Activated T-cell treated with anti-CD3 and anti-CD28 coated beads for 1 hour (primary cell): ENCODE measurements at places on chromosomes 13 and 19.

- no peak for DNase-seq
These were observed 2.6 kb upstream of the CLC start for GRCh38 chr19:39740395-39740794.

DNA sequence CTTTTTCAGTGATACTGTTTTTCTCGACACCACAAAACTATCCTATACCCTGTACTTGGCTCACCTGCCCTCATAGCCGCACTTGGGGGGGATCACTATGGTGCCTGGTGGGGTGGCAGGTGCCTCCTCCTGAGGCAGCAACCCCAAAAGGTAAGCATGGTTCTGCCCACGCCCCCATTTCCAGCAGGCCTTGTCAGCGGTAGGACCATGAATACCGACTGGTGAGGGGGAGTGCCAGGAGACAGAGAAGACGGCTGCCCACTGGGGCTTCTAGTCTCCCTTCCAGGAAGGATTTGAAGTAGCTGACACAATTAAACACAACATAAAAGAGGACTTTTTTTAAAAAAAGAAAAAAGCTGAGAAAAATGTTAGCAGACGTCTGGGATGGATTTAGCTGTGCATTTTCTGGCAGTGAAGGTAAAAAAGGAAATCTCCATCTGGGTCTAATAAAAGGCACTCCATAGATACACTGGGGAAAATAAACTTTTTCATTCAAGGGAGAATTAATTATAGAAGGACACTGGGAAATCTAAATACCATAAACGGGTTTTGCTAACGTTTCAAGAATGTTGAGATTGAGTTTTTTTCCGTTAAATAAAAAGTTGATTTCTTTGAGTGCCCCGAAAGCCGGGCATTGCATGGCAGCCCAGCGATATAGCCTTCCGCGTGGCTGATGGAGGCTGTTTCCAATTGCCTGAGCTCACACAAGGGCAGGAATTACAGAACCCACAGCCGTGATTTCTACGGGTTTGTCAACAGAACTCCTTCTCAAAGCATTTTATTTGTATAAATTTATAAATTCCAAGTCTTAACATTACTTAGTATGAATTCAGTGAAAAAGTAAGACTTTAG, 45.1 kb downstream of the ATP11A start:
- DNase-seq: no peak

- DNase-seq: no peak
These were observed 20.2 kb upstream of the CD70 start for GRCh38 chr19:6610934-6611852.

GRCh38 chr13:43303033-43303729, 279.8 kb downstream of the DNAJC15 start:
- DNase-seq: no peak

DNA sequence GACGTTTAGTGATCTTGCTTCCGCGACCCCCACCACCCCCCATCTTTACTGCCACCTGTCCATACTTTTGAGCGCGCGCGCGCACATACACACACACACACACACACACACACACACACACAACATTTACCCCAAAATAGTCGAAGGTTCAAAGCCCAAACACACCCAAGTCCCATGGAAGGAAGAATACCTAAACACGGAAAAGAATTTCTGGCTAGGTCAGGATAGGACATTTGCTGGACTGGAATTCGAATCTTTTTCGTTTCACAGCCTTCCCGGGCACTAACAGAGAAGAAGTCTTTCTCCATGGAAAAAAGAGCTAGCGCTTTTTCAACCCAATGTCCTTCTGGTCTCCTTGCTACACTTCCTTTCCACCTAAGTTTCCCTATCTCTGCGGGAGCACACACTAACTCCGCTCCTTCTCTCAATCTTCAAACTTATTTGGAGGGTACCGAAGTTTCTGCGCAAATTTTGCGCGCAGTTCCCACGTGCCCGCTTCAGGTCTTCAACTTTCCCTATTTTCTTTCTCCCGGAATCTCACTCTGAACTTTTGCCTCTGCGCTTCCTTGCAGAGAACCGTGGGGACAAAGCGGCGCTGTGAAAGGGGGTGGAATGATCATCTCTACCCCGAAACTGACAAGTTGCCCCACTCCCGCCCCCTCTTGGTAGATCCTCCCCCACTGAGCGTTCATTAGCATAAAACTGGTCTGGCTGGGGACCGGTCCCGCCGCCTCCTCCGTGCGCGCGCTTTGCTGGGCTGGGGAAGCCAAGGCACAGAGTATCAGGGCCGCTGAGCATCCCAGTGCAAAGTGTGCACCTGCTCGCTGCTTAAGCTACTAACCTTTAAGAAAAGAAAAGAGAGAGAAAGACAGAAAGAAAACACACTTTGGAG, 2.7 kb downstream of the DACH1 start:
- DNase-seq: no peak

DNA sequence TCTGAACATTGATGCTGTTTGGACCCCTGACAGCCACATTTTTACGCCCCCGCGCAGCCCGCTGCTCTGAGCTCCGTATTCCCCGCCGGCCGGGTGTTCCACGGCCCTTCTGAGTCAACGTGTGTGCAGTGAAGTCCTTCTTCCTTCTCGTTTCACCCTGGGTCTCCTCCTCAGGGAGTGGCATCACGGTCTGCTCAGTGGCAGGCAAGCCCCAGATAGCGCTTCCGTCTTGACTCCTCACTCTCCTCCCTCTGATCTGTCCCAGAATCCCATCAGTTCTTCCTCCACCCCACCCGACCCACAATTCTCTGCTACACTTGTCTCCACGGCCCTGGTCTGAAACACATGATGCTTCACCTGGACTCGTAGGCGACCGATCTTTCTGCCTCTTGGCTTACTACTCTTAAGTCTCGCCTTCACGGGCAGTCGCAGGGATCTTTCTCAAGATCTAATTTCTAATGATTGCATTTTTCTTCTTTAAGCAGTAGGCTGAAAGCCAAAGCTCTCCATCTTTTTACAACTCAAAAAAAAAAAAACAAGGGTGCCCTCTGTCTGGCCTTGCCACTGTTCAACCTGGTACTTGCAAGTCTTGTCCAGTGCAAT, 33.9 kb downstream of the CCNE1 start:
- DNase-seq: no peak

DNA sequence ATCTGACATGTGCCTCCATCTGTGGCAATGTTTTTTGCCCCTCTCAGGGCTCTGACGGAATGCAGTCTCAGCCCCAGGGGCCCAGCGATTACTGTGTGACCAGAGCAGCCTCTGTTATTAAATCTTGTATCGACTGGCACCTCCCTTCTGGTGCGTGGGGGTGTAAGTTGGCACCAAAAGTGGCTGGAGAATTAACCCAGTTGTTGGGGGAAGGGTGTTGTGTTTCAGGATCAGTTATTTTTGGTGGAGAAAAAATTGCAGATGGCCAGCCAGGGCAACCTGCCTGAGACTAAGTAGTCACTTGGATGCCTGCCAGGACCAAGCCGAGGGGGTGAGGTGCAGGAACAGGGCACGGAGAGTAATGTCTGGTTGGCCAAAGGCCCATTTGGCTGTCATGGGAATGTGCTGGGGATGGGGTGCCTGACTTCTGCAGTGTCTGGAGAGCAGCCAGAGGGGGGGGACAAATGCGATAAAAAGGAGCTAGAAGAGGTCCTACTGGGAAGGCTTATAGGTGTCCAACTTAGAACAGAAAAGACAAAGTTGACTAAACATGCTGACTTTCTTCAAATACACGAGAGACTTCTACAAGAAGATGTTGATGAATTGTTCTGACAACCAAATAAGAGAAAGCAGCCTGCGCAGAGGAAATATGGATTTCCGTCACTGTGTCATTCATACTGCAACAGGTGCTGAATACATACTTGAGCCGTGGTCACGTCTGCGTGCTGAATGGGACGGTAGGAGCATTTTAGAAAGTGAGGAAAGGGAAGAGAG, 69.8 kb downstream of the SIAH3 start:
- DNase-seq: no peak

DNA sequence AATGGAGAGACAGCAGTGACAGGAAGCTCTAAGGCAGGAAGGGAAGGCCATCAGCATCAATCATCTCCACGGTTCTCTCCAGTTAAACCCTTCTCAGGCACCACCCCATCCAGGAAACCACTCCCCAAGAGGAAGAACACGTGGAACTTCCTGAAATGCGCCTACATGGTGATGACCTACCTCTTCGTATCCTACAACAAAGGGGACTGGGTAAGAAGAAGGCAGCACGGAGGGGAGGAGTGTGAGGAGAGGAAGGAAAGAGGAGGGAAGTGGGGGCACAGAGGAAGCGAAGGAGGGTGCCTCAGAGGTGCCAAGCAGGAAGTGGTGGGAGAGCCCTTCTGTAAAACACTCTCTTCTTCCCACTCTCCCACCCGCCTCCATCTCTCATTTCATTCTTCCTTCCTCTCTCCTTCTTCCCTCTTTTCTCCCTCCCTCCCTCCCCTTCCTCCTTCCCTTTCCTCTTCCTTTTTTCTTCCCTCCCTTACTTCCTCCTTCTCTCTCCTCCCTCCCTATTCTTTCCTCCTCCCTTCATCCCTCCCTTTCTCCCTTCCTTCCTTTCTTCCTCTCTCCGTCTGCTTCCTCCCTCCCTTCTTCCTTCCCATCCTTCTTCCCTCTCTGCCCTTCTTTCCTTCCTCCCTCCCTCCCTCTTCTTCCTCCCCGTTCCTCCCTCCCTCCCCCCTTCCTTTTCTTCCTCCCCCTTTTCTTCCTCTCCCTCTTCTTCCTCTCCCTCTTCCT, 12.6 kb downstream of the ZSCAN5A start:
- DNase-seq: no peak

DNA sequence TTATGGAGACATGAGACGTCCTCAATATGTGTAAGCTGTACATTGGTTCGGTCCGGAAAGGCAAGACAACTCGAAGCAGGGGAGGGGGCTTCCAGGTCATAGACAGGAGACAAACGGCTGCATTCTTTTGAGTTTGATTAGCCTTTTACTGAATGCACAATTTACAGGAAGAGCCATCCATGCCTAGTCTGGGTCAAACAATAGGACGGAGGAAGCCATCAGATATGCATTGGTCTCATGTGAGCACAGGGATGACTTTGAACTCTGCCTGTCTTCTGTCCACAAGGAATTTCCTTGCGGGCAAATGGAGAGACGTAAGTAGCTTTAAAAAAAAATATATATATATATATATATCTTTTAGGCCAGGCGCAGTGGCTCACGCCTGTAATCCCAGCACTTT, 1.9 kb upstream of the CCNP start:
- no peak for DNase-seq

DNA sequence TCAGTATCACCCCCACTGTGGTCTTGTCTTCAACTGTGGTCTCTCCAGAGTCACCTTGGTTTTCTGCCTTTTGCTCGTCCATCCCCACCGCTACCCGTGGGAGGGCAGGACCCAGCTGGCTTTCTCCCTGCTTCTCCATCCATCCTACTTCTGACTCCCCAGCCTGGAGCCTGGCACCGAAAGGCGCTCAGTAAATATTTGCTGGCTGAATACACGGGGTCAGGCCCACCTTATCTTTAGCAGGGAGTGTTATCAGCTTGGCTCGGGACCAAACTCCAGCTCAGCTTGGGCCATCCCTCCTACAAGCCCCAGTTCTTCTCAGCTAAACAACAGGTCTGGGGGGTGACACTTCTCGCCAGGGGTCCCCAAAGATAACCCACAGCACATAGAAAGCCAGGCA, 62.0 kb upstream of the KLF2 start:
- DNase-seq: no peak

DNA sequence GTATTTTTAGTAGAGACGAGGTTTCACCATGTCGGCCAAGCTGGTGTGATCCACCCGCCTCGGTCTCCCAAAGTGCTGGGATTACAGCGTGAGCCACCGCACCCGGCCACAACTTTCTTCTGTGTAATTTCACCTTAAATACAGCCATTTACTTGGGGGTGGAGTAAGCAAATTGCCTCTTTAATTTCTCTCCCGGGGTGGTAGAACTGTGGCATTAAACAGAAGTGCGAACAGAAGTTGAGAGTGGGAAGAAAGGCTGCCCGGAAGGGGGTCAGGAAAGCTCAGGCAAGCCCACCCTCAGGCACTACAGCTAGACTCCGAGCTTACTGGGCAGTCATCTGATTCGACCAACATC, 475 bp upstream of the DNAJC15 start:
- no peak for DNase-seq

DNA sequence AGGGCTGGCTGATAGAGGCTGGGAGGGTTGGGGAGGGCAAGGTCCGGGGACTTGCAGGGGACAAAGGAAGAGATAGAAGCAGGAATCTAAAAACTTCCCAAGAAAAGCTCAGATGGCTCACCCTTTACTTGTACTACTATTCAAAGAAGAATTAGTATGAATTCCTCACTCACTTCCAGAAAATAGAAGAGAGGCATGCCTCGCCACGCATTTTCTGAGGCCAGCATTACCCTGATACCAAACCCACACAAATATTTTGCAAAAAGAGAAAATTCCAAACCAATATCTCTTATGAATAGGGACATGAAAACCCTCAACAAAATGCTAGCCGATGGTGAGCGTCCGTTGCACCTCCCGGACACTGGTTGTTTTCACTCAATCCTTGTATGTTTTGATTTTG, 54.0 kb downstream of the ING1 start:
- DNase-seq: no peak

DNA sequence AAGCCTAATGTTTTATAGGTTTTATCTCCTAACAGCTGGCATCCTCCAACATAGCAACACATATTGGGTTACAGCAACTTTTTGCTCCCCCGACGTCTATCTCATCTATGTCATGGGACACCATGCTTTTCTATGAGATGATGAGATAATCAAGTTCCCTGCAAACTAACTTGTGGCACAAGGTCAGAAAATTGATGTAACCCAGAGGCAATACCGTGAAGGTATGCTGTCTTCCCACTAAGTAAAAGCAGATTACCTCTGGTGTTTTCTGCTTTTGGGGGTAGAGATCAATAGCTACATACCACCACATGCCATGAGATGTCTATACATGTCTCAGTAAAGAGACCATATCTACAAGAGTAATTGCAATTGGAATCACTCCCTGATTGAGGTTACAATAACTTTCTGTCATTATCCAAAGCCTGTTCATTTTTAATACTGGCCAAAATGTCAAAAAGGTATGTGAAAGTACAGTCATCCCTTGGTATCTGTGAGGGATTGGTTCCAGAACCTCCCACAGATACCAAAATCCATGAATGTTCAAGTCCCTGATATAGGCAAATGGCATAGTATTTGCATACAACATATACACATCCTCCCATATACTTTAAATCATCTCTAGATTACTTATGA, 131.3 kb downstream of the CYSLTR2 start:
- no peak for DNase-seq

- no peak for DNase-seq
These were observed 1651.9 kb upstream of the MIR17HG start for GRCh38 chr13:89695343-89696257.

DNA sequence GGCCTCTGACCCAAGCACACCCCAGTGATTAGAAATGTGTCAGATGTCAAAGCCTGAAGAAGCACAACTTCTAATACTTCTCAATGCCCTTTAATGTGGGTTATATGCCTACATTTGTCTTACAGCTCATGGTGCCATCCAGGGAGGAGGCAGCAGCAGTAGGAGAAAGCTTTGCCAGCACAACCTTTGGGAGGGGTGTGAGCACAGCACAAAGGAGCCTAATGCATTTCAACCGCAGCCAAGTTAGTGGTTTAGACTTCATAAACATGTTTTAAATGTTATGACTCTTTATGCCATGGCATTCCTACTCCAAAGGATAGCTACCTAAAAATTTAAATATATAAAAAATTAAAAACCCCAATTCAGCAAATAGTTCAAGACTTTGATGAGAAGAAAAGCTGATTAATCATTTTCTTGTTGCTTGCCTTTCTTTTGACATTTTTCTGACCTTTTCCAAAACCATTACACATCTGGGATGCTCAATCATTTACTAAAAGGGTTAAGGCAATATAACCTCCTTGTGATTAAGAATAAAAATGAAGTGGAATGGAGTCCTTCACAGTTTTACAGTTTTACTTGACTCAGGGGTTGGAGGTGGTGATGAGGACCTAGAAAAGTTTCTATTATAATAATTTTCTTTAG, 142.7 kb downstream of the DLEU7 start:
- no peak for DNase-seq
